ENCODE measurements at places on chromosomes 16 and 17.

DNA sequence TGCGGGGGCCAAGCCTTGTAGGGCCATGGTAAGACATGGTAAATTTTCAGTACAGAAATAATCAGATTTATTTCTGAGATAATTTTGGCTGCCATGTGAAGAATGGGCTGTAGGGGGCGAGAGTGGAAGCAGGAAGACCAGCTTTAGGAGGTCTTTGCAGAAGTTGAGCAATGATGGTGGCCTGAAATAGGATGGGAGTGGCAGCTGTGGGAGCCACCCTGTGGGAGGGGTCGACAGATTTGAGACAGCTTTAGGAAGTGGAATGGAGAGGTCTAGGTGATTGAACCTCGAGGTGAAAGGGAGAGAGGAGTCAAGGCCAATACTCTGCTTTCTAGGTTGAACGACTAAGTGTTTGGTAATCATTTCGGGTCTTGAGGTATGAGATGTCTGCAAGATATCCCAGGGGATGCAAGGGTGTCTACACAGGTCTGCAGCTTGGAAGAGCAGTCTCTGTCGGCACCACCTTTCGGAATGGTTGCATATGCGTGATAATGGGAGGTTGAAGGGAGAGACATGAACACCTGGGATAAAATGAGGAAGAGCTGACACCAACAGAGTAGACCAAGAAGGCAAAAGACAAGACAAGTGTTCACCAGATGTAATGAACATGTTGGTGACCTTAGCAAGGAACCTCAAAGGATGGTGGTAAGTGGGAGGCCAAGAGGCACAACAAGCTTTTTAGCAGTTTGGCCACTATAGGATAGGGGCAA lies 4.2 kb upstream of the ATXN7L3 start:
- DNase-seq, result peak; percentile 52

GRCh38 chr17:58276423-58276822 lies 4.3 kb downstream of the MPO start:
- DNase-seq, result peak; percentile 14

GRCh38 chr17:50062293-50063243 lies 6.7 kb downstream of the ITGA3 start:
- no peak for DNase-seq

DNA sequence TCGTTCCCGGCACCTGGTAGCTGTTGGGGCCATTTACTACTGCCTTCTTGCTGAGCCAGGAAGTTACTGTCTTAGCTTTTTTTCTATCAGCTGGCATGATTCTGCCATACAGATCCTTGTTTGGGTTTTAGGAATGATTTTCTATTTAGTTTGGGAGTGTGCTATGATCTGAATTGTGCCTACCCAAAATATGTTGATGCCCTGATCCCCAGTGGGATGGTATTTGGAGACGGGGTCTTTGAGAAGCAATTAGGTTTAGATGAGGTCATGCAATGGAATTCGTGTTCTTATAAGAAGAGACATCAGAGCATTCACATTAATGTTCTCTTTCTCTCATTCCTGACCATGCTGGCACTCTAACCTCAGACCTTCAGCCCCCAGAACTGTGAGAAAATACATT lies 59.4 kb upstream of the HS3ST2 start:
- DNase-seq, result no peak

- peak; percentile 27 for DNase-seq
Measured at GRCh38 chr16:53949715-53950410, 245.9 kb downstream of the FTO start.
